CD8-positive, alpha-beta memory T cell (primary cell): ENCODE measurements at places on chromosomes 3 and 15. TPM values are rescaled to one million over a fixed set of nuclear protein-coding genes. Genes with fewer than 3 reads are reported as not detected.

The MEGF11 gene
- total RNA-seq = not detected

The TXNRD3 gene
- 1.3 TPM for total RNA-seq

DNA sequence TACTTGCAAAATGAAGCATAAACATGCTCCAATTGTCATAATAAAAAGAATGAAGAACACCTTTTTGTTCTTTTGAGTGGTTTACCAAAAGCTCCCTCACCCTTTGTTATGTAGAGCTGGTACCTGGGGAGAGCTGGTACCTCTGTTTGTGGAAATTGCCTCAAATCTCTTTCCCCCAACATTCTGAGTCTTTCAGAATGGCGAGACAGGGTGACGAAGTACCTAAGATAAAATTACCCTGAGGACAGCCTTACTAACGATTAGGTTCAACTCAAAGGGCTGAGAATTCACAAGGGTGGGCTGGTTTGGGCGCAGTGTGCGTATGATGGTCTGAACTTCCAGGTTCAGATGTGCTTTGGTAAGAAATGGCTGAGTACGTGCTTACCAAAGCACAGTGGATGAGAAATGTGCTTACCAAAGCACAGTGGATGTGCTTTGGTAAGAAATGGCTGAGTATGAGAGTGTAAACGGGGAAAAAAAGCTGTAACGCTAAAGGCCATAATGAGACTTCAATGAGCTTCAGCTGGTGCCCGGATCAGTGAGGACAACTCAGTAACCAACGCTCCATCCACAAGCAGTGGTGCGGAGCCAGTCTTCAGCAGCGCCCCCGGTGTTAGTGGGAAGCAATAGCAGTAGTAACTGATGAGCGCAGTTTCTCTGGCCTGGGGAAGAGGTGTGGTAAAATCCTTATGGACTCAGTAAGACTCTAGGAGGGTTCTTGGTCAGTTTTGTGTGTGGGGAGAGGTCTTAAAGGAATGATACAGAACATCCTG lies 72.3 kb upstream of the LRIG1 start:
- no peak for DNase-seq

The ADGRG7 gene
- total RNA-seq = not detected

The B3GNT5 gene
- 10.0 TPM for total RNA-seq

The DNAH12 gene
- total RNA-seq = 0.09 TPM
